Dorsolateral prefrontal cortex (tissue), 122 donors: ENCODE measurements at places on chromosomes 2 and 18.
A peak's percentile ranks its signal among the peaks of the same experiment; 100 is the strongest.

DNA sequence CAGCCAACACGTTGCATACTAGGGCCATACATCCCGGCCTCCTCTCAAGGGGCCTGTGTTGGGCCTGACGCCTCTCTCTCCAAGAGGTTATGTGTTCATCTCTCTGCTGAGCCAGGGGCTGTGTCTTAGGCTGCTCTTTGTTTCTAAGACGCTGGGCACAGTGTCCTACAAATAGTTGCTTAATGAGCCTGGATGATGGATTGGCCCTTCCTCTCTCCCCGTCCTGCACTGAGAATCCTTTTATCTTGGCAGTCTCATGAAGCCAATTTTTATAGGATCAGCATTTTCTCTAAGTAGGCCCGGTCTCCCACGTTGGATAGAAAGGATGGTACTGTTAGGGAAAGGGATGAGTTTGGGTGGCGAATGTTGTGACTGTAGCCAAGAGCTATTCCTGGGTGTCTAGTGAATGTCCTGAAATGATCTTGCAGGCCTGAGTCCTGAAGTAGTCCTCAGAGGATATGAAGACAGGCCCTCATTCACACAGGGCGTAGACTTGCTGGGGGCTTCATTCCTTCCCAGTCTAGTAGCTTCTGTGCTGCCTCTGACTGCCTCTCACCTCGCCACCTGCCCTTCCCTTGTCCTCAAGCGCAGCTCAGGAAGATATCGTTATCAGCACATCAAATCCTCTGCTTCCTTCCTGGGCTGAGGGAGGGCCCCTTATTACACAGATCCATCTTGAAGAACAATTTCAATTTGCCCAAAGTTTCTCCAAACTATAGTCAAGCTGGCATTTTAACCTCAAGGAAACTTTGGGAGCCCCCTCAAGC is 8.8 kb downstream of the LBH start:
- no peak for DNase-seq

- DNase-seq, result no peak
These were observed 1.4 kb upstream of the PLCL1 start for GRCh38 chr2:197803033-197803444.

GRCh38 chr18:8786483-8787370 is 81.4 kb downstream of the MTCL1 start:
- DNase-seq, result no peak

DNA sequence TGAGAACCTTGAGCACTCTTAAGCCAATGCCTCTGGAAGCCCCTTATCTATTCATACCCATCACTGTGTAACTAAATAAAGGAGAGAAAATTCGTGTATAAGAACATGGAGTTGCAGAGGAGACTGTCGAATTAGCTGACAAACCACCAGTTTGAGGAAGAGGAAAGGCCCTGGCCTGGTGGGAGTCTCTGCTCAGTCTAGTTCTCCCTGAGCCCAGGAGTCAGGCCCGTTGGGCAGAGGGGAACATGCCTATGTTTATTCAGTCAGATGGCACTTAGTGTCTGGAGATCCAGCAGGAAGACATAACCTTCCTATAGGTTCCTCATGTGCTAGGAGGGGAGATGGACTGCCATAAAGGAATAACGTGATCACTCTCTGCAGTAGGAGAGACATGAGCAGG is 60.3 kb downstream of the MGAT5 start:
- DNase-seq, result no peak

- peak; percentile 7 for DNase-seq
These were observed 31.8 kb downstream of the NCK2 start for GRCh38 chr2:105776560-105776928.

GRCh38 chr2:149661844-149662243 is 74.3 kb upstream of the MMADHC start:
- DNase-seq, result no peak

DNA sequence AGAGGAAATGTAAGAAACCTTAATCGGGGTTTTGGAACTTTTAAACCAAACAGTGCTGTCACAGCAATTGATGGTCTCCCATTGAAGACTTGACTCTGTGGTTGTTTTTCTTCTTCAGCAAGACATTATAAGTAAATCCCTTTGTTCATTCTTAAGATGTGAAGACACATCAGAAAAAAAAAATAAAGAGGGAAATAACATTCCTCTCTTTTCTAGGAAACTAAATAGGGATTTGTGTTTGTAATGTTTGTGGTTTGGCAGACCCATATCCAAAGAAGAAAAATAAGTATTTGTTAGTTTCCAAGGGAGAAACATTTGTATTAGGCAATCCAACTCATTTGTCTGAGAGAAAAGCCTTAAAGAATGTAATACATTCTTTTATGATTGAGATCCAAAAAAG is 359.9 kb downstream of the DSC3 start:
- no peak for DNase-seq

DNA sequence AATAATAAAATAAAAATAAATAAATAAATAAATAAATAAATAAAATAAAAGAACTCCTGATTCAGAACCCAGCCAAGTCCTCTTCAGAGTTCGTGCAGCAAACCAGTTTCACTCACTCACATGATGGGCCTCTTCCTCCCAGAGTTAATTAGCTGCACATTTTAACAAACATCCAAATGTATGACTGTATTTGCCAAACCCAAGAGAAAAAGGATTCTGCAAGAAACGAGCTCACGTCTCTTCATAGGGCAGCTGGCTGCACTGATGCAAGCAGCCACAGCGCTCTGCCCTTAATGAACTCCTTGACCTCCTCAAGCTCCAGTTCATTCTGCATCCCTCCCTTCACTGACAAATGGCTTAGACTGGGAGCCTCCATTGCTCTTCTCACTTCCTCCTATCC is 55.1 kb downstream of the MREG start:
- no peak for DNase-seq

DNA sequence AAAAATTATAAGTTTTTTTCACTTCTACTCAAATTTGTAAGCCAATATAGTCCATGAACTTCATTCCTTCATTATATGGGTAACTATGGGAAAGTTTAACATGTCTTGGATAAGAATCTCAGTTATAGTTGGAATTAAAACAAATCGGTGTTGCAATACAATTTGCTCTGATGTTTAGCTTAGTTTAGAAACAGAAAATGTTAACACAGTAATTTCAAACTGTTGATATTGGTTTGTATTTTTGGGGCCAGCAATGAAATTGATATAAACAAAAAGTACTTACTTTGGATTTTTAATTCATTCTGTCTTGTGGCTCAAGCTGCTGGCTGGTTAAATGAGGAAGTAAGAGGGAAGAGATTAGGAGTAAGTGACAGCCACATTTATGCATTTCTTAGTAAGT is 368.5 kb upstream of the NT5C1B start:
- no peak for DNase-seq

DNA sequence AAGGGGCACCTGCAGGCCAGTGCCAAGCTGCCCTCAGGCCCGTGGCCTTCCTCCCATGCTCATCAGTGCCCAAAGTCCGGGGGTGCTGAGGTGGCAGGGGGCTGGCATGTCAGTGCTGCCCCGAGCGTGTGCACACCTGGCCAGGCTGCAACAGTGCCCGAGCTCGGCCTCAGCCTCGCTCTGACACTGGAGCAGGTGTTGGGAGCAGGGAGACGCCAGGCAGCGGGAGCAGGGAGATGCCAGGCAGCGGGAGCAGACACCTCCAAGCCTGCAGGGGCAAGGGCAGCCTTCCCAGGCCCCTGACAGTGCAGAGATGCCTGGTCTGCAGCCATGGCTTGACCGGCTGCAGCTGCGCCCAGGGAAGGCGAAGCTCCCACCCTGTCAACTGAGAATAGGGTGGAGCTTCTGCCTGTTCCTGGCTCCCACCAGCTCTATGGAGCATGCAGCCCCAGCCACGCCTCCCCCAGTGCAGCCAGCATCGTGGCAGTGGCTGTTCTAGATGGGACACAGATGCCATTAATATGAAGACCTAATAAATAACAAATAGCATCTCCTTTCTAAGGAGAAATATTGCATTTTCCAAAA is 82.4 kb downstream of the DTNB start:
- peak; percentile 87 for DNase-seq

DNA sequence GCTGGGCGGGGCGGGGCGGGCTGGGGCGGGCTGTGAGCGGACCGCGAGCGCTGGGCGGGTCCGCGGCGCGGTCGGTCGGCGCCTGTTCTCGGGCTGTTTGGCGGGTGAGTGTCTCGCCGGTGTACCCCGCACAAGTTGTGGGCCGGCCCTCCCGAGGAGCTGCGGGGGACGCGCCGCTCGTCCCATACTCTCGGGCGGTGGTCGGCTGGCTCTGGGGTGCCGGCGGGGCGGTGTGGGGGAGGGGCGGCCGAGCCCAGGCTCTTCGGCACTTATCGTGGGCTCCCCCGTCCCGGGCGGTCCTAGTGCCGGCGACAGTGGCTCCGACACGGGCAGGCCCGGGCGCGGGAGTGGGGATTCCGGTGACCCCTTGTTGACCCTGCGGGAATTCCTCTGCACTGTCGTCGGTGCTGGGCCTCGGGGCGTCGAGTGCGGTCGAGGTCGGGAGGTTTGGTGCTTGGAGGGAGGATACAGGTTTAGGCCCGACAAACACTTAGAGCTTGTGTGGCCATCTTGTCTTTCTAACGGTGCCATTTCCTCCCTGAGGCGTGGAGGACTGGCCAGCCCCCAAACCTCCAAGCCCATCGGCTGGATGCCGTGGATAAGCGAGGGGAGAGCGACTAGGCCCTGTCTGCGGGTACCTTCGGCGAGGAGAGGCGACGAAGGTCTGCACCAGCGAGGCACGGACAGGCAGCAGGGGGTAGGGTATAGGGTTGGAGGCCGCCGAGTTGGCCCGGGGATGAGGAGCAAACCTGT is at the start of gene SEPTIN2:
TSS of gene SEPTIN2 (plus strand) at position 47 of the 753 bp plus-strand sequence. CDS start 8,308 bp downstream, outside the sequence.
- DNase-seq, result no peak

DNA sequence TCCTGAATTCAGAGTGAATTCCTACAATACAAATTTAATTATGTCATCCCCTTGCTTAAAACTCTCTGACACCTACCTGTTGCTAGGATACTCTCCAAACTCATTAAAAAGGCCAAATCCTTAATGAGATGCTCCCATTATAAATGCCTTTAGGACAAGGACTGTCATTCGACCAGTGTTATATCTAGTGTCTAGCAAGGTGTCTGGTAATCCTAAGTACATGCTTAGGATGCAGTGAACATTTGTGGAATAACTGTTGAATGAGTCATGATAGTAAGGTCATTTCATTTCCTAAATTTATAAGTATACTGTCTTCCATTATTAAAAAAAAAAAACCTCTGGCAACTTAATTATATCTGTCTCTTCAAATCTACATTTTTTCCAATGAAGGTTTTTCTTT is 588.9 kb upstream of the NRXN1 start:
- DNase-seq, result no peak

- no peak for DNase-seq
These were observed 457.6 kb downstream of the BCL11A start for GRCh38 chr2:60095903-60096302.

GRCh38 chr18:31942291-31942998 is 483 bp downstream of the TRAPPC8 start:
- peak; percentile 25 for DNase-seq

- no peak for DNase-seq
These were observed 7.9 kb upstream of the TET3 start for GRCh38 chr2:73976803-73977202.

DNA sequence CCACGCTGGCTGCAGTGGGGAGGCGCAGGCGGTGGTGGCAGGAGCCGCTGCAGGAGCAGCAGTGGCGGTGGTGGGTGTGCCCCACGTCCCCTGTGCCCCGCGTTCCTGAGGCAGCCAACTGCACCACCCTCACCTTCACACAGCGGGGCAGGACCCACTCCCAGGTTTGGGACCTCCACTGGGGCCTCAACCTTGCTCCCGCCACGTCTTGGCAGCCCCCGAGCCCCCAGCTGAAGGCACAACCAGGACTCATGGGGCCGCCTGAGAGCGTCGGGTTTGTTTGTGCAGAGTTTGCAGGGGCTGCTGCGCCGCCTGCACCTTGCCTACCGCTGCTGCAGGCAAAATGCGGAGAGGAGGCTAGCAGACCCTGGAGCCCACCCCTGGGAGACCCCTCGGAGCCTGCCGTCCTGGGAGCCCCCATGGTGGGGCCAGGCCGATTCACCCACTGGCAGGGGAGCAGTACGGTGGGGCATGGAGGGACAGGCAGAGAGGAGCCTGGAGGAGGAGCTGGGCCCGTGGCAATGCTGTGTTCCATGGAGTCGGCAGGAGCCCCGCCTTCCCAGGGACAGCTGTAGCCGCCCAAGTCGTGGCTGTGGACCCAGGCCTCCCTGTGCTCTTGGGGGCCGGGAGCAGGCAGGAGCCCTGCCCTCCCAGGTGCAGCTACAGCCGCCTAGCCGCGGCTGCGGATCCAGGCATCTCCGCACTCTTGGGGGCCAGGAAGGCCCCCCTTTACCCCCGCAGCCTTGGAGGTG is 14.7 kb upstream of the EML6 start:
- peak; percentile 55 for DNase-seq

DNA sequence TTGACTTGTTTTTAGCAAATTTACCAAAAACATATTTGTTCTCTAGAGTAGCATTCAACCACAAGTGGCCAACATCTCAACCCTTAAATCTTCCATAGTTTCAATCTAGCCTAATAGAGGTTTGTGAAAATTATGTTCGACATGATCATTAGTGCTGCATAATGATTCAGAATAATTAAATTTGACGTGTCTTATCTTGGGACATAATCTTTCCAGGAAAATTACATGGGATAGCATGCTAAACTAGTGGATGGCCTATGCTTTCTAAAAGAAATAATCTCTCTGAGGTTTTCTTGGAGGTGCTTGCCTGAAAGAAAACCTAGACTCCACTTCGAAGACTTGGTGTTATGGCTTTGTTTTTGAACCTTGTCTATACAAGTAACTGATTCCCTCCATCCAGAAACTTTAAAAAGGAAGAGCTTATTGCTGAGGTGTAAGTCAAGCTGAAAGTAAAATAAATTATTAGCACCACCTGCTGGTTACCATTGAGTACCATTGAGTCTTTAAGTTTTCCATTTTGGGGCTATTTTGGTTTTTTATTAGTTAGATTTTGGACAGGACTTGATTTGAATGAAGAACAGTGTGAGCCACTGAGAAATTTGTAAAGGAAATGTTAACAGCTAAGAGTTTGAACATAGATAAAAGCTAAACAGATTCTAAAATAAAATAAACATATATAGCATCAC is 32.7 kb downstream of the COX7A2L start:
- DNase-seq, result no peak

GRCh38 chr2:31136732-31137131 is 1.5 kb downstream of the GALNT14 start:
- no peak for DNase-seq

- DNase-seq, result no peak
These were observed 1920.7 kb upstream of the CELF4 start for GRCh38 chr18:39486268-39486667.

DNA sequence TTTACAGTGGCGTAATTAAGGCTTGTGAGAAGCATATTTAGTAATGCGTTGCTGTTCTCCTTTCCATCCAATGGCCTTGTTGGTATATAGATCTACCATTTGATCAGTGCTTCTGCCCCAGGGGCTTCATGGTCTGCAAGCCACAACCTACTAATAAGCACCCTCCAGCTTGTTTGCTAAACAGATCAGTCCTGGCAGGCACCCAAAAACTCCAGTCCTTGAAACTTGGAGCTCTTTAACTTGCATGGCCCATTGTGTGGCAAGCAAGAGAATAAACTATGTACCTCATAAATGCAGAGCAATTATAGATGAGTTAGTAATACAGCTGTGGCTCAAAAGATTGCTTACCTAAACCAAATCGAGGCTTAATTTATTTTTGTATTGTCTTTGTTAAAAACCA is 158.5 kb downstream of the FTCDNL1 start:
- DNase-seq, result no peak

GRCh38 chr18:21164548-21165095 is 53.0 kb upstream of the ROCK1 start:
- DNase-seq, result no peak
